CD4-positive, alpha-beta T cell treated with Interleukin-15 for 1 hour (primary cell): ENCODE measurements at places on chromosomes 2 and 18.
A peak's percentile ranks its signal among the peaks of the same experiment; 100 is the strongest.

DNA sequence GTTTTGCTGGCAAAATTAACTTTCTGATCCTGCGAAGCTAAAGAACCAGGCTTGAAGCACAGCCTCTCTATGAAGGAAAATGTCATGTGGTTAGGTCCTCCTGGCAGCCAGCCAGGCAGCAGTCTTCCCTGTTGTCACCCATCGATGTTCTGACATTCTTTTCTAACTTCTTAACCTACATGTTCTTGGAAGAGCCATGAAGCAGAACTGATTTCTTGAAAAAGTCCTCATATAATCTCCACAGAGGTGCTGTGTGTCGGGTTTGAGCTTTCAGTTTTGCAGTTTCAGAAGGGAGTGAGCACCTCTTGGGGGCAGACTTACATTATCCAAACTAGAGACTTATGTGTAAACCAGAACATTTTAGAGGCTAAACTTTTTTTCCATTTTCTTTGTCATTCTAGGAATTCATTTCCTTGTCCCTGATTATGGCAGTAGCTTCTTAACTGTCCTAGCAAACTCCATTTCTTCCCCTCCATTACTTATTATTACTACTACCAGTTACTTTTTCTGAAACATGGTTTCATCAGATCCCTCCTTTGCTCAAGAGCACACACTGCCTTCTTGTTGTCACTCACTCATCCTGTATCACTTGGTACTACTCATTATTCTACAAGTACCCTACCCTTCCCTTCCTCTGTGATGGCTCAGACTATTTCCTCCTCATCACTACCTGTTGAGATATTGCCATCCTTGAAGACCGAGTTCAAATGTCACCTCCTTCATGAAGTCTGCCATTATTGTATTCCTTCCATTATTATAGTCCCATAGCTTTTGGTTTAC lies 31.1 kb downstream of the DOK1 start:
- no peak for DNase-seq

- DNase-seq: no peak
Measured at GRCh38 chr2:67320861-67321587, 76.1 kb upstream of the ETAA1 start.

DNA sequence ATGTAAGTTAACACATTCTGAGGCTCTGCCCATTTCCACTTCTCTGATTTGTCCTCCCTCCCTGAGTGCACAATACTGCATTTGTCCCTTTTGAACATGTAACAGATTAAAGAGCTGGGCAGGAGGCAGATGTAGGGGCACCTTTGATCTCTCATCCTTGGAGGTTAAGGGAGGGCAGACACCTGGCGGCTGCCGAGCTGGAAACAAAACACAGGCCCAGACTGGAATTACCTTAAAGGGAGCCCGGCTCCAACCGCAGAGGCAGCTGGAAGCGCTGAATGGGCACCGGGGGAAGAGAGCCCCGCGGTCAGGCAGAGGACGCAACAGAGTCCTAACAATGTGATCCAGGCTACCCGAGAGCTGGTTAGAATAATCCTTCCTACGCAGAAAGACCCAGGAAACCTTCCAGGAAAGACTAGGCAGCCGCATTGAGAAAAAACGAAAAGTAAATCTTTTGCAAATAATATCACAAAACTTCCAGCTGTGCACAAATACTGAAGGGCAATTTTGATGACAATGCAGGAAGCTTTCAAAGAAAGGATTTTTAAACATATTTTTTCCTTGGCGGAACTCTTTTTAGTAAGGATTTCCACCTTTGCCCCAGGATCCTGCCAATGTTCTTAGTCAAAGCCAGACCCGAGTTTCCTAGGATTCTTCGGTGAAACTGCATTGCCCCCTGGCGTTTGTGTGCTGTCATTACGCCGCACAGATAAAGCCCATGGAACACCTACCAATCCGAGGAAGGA lies 216.0 kb downstream of the TGIF1 start:
- peak; percentile 70 for DNase-seq

DNA sequence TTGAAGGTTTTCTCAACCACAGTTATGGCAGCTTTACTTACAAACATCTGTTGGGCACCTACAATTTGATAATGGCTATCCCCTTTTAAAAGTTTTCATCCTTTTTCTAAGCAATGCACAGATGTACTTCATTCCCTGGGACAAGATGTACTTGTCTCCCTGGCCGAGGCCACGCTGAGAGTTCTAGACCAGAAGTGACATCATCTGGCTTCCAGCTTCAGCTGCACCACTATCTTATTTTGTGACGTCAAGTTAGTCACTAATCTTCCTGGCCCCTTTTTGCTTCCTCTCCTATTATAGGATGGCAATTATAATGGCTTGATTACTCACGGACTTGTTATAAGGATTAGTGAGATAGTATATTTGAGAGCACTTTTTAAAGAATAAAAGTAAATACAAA lies 386.4 kb downstream of the BCL11A start:
- no peak for DNase-seq

GRCh38 chr2:133417415-133417814 lies 150.8 kb downstream of the NCKAP5 start:
- no peak for DNase-seq

DNA sequence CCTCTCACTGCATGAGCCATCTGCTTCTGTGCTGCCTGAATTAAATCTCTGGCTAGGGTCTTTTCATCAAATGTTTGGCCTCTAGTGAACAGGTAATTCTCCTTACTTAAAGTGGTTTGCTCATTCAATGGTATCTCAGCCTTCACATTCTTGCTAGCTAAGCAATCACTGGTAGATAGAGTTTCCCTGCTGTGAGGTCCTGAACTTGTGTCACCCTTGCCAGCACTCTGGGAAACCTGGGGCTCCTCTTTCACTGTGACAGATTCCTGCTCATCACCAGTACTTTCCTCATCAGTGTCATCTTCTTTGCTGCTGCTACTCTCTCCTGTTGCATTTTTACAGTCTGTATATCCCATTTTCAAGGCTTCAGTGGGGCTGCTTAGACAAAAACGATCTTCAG lies 69.1 kb upstream of the DTNB start:
- no peak for DNase-seq

DNA sequence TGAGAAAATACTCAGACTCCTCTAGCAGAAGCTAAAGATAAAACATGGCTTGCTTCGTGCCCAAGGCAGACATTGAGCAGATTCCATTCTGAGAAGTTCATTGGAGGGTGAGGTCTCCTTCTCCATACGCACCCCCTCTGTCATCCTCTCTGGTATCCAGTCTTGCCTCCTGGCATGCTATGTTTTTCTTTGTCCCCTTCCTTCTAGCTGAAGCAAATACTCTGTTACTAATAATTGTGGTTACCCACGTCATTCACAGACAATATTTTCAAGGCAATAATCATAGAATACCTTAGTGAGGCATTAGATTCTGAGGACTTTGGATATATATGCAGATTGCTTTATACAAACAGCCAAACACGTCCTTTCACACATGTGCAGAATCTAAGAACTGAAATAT lies 66.2 kb upstream of the KLF7 start:
- no peak for DNase-seq

GRCh38 chr2:196066291-196067087 lies 2.1 kb downstream of the DNAH7 start:
- no peak for DNase-seq

GRCh38 chr2:100976061-100976460 lies 26.0 kb upstream of the RPL31 start:
- DNase-seq: no peak

GRCh38 chr2:11270891-11271290 lies 73.5 kb downstream of the ROCK2 start:
- no peak for DNase-seq

DNA sequence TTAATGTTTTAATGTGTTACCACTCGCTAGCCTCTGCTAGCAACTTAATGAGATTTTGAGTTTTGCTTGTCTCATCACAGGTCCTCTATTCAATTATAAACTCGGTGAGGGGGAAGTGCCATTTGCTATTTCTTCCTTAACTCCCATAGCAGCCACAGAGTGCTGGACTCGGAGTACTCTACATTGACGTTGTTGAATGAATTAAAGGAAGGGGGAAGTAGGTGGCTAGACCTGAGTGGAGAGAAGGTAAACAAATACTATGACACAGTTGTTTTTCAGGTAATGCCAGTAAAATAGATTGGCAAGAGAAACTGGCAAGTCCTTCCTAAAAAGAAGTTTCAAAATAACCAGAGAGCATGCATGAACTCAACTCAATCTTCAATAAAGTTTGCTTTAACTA lies 339.3 kb downstream of the HRH4 start:
- DNase-seq: no peak

GRCh38 chr2:126827371-126827770 lies 71.3 kb upstream of the TEX51 start:
- DNase-seq: no peak

DNA sequence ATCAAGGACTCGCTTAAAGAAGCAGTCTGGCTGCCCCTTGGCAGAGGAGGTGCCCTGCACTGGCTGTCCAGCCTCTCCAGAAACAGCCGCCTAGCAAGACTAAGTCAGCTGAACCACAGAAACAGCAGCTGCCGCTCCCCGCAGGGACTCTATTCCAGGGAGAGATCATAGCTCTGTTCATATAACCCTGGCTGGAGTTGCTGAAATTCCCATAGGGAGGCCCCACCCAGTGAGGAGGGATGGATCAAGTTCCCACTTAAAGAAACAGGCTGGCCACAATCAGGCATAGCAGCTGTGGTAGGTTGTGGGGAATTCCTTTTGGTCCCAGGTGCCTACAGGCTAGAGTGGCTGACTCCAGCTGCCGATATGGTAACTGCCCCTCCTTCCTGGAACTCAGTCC lies 74.2 kb upstream of the MC4R start:
- no peak for DNase-seq

GRCh38 chr2:130337735-130338325 lies 4.9 kb upstream of the IMP4 start:
- DNase-seq: no peak

- DNase-seq: peak; percentile 36
Measured at GRCh38 chr2:199739413-199740110, 111.4 kb downstream of the FTCDNL1 start.

DNA sequence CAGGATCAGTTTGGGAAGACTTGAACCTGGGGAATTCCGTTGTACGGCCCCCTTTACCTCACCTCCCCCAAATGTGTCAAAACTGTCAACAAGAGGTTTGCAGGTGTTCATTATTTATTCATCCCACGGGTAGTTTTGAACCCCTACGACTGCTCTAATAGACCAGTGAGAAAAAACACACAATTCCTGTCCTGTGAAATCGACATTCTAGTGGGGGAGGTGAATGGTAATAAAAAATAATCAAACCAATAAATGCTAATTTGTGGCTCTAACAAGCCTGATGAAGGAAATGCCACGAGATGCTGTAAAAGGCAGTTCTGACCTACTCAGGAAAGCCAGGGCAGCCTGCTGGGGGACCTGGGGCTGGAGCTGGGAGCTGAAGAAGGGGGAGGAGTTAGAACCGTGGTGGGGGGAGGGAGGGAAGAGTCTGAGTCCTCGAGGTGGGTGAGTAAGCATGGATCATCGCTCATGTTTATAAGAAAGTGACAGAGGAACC lies 463 bp upstream of the DNAJB2 start:
- DNase-seq: no peak

DNA sequence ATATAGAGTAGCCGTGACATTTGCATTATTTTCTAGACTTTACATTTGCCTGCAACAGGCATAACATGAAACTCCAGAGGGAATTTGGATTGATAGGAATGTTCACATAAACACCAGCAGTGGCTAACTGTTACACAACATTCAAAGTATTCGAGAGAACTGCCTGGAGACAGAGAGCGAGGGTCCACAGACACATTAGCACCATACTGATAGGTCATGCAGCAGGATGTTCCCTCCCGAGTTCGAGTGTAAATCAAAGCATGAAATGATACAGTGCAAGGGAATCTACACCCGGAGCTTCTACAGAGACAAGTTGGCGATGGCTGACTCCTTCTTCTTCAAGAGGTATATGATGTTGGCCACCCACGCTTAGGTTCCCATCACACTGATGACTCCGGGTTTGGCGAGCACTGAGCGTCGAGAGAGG lies 89.5 kb downstream of the COL6A3 start:
- no peak for DNase-seq

GRCh38 chr2:96142217-96143113 lies 2.8 kb downstream of the DUSP2 start:
- DNase-seq: peak; percentile 80

DNA sequence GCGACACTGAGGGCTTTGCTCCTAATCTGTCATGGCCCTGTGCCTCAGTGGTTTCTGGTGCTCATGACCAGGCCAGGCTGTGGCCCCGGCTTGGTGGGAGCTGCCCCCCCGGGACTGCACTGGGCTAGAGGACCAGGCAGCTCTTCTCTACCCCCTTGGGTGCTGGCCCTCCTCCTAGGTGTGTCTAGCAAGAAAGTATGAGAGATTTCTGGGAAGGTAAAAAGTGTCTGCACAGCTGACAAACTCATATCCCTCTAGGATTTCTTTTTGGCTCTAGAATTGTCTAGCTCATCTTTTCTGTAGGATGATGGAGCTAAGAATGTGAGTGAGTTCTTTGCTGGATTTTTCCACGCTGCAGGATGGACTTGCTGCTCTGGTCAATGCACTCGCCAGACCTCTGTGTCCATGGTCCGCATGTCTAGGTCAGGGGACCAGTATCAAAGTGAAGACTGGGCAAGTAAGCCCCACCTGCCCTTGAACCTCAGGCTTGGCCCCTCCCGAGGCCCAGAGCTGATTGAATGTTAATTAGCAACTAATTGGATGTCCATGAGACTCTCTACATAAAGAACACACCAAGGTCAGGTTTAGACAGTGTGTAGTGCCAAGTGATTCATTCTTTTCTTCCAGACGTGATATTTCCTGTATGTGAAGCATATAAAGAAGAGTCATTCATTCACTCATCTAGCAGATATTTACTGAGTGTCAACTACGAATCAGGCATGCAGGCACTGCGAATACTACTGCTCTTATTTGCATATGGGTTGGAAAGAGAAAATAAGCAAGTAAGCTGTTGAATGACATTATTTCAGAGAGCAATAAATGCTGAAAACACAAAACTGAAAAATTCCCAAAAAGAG lies 15.6 kb upstream of the PSD4 start:
- DNase-seq: no peak

DNA sequence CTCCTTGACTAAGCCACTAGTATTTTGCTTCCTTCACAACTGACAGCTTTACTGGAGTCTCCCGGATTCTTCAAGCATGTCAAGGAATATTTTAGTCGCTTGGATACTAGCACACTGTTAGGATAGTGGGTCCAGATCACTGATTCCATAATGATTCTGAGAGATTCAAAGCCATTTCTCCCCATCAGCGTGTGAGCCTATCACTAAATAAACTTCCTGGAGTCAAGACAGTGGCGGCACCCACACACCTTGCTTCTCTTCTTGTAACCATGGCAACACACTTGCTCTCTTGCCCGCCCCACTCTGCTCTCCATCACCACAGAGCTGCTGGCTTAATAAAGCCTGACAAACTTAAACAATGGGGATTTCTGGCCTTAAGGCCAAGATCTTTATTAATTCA lies 245.1 kb downstream of the LRRTM1 start:
- DNase-seq: no peak

DNA sequence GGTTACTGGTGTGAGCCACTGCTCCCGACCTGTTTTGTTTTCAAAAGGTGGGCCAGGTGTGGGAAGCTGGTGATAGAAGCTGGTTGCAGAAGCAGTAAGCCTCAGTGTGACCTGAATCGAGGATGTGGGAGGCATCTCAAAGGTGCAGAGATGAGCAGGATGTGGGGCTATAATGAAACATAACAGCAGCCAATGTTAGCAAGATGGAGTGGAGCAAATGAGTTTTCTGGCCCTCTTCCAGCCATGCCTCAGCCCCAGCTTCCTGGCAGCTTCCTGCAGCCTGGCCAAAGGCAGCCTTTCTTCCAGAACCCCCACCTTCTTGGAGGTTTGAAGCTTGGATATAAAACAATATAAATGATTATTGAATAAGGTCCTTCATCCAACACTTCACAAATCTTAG lies 184.8 kb downstream of the NCK2 start:
- peak; percentile 20 for DNase-seq

GRCh38 chr2:207008105-207008990 lies 69.0 kb downstream of the CPO start:
- DNase-seq: no peak
